T-cell (primary cell): ENCODE measurements at places on chromosomes 11 and 22. TPM values are rescaled to one million over a fixed set of nuclear protein-coding genes. Genes with fewer than 3 reads are reported as not detected.

DNA sequence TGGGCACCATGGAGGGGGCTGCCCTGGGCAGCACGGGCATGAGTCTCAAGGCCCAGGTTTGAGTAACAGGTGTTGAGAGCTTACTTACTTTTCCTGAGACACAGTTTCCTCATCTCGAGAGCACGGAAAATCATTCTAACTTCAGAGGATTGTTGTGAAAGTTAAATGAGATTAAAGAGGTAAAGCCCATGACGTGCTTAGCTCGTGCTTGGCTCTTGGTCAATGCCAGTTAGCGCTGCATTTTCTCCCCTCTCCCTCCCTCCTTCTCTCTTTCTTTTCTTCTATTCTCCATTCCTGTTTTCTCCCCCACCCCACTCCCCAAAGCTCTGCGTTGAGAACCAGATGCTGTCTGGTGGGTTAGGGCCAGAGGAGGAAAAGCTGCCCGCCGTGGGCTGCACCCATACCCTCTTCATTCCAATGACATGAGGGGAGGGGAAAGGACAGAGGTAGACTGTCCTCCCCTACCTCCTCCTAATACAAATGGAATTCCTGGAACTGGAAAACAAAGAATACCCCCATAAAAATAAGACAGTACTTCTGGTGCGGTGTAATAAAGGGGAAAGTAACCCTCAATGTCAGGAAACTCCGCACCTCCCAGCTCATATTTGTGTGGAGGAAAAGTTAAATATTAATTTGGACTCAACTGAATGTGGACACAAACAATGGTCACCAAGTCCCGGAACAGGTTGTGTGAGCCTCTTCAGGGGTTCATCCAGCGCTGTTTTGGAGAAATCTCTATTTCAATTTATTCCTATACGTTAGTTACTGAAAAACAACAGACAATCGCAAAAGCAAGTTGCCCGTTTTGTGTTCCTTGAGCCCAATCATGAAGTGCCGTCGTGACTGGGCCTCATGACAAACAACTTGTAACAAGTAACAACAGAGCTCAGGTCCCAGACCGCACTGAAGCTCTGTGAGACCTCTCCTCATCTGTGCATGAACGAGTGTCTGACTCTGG, 54.8 kb upstream of the B3GAT1 start:
- no peaks in the 10 kb centered on the region for H3K27me3 ChIP-seq
- H3K4me3 ChIP-seq, result no peak overlapping the region
- H3K36me3 ChIP-seq, result no peaks in the 10 kb centered on the region
- H3K27ac ChIP-seq, result no peak overlapping the region

DNA sequence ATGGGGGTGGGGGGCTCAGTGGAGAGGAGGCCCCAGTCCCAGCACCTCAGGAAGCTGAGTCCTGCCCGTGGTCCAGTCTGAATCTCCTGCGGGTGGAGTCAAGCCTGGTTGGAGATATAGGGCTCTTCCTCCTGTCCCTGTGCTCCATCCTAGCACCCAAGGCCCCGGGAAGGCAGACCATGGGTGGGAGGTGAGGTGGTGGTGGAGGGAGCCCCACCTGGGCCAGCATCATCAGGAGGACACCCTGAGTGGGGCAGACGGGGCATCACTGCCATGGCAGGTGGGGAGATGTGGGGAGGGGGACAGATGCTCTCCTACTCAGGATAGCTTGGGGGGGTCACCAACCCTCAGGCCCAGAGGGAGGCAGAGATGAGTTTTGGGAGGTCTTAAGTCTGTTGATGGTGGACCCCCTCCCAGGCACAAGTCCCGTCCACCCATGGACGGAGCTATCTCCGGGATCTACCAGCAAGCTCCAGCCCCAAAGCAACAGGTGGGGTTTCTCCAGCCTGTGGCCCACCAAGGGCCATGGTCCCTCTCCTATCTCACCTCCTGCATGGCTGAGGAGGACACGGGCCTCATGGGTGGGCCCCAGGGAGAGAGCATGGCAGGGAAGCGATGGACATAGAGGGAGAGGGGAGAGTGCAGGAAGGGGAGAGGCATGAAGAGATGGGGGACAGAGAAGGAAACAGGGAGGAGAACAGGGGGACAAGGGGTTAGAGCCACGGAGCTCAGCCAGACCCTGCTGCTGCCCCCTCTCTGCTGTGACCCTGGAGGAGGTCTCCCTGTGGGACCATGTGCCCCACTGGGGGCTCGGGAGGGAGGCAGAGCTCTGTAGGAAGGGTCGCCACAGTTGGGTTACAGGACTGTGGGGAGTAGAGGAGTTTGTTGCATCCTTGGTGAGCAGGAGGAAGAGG, 1.3 kb downstream of the MRGPRE start:
- H3K27me3 ChIP-seq, result peaks cover 45% of the 10 kb centered on the region
- no peaks in the 10 kb centered on the region for H3K36me3 ChIP-seq
- H3K4me1 ChIP-seq, result no peaks in the 10 kb centered on the region
- no peak overlapping the region for H3K27ac ChIP-seq
- no peak for DNase-seq

- H3K36me3 ChIP-seq, result no peaks in the 10 kb centered on the region
- no peak for DNase-seq
- H3K27me3 ChIP-seq, result no peaks in the 10 kb centered on the region
- H3K4me1 ChIP-seq, result no peaks in the 10 kb centered on the region
- H3K4me3 ChIP-seq, result no peak overlapping the region
Observed at GRCh38 chr11:76185931-76186401, 20.3 kb downstream of the WNT11 start.

DNA sequence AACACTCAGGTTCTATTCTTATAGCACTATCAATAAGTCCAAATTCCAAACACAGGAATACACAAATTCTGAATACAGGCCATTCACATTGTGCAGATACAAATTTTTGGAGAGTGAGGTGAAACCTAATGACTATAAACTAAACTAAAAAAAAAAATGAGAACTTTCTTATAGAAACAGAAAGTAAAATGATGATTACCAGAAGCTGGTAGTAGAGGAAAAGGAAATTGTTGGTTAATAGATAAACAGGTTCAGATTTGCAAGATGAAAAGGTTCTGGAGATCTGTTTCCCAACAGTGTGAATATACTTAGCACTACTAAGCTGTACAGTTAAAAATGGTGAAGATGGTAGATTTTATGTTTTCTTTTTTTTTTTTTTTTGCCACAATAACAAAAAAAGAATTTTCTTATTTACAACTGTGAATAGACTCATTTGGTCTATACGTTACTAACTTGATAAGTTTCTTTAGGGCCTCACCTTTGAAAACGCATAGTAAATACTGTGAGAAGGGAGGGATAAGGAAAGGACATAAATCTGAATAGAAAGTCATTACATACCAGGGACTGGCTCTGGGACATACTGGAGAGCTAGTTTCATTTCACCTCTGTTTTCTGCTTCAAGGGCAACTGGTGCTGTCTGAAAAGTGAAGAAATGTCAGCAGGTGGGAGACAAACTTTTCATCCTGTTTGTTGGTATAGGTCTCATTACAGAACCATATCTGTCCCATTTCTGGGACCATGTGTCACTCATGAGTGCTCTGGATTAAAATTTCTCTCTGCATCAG, 14.2 kb upstream of the CCDC89 start:
- H3K4me1 ChIP-seq, result peaks cover 4% of the 10 kb centered on the region
- H3K4me3 ChIP-seq, result no peak overlapping the region
- H3K27me3 ChIP-seq, result no peaks in the 10 kb centered on the region
- no peaks in the 10 kb centered on the region for H3K36me3 ChIP-seq

- H3K27me3 ChIP-seq, result peaks cover 18% of the 10 kb centered on the region
- no peak for DNase-seq
- H3K36me3 ChIP-seq, result no peaks in the 10 kb centered on the region
- H3K4me3 ChIP-seq, result no peak overlapping the region
Observed at GRCh38 chr22:36211237-36211861, 9.7 kb upstream of the APOL4 start.

DNA sequence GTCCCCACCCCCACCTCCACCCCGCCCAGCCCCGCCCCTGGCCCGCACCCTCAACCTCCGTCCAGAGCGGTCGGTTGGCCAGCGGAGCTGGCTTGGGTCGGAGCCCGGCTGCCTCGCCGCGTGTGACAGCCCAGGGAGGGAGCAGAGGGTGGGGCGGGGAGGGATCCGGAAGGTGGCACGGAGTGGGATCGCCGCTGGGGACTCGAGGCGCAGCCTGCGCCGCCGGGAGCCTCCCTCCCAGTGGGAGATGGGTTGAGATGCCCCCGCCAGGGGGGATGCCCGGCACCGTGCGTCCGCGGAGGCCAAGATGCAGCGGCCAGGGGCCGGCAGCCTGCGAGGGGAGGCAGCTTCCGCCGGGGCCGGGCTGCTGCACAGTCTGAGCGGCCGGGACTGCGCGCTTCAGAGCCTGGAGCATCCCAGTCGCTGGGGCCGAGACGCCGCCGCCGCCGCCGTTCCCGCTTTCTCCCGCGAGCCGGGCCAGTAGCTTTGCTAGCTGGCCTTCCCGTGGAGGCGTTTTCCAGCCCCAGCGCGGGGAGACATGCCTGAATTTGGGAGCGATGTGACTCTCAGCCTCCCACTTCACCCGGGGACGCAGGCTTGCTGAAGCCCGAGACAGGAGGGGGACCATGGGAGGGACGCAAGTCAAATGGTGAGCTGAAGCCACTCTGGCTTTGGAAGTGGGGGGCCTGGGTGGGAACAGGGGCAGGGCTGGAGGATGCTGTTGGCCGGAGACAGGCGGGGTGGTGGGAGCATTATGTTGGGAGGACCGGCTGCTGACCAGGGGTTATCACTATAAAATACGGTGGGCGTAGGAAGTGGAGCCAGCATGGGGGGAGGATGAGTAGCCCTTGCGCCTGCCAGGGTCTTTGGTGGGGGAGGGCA, 40.2 kb downstream of the DIXDC1 start:
- H3K4me1 ChIP-seq, result no peaks in the 10 kb centered on the region
- peak overlapping the region; percentile 35 for H3K4me3 ChIP-seq
- DNase-seq, result peak; percentile 10
- H3K27ac ChIP-seq, result no peak overlapping the region
- H3K36me3 ChIP-seq, result no peaks in the 10 kb centered on the region
- peaks cover 25% of the 10 kb centered on the region for H3K27me3 ChIP-seq

Gene ADAMTS8
- total RNA-seq, result not detected

Gene GSTT2B
- total RNA-seq, result not detected

Gene BRMS1
- total RNA-seq, result 54.8 TPM

Gene ACCS
- 21.8 TPM for total RNA-seq

Gene LARGE1
- 0.53 TPM for total RNA-seq
